ENCODE measurements at places on chromosomes 5 and 9. TPM values are rescaled to one million over a fixed set of nuclear protein-coding genes. Genes with fewer than 3 reads are reported as not detected.

NIPAL4 gene
- polyA plus RNA-seq, result 0.10 TPM

OGN gene
- not detected for polyA plus RNA-seq

SLC46A2 gene
- polyA plus RNA-seq, result not detected

OR1N2 gene
- polyA plus RNA-seq, result not detected

PCDHA3 gene
- polyA plus RNA-seq, result 0.07 TPM

- DNase-seq, result no peak
Observed at GRCh38 chr9:107094370-107094769, 188.7 kb upstream of the RAD23B start.

GRCh38 chr9:79984429-79985067, 412.8 kb downstream of the TLE4 start:
- DNase-seq, result peak; percentile 6

GRCh38 chr5:68409259-68409658, 193.7 kb downstream of the PIK3R1 start:
- no peak for DNase-seq

DNA sequence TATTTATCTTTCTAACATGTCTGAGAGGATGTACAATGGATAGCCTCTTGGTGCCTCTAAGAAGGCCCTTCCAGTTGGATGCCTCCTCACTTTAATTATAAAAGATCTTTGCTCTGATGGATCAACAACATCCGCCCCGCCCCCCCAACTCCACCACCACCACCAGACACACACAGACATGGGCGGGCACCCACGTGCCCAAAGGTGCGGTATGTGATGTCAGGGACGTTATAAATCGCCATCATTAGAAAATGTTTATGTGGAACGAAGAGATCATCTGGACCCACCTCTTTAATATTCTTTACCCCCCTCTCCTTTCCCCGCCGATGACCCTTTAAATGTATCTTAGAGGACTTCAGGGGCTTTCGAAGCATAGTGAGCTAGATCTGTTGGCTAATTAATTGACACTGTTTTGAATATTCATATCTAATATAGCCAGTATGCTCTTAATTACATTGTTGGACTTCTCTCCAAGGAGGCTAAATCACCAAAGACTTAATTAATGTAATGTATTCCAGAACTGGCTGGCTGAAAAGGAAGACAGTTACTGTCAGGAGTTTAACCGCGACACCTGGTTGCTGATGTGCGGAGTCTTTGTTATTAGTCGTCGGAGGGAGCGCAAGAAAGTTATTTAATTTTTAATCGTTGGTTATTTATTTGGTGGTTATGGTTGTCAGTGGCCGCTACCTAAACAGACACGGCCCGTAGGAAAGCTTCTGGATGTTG, 6.1 kb upstream of the FOXB2 start:
- no peak for DNase-seq

- no peak for DNase-seq
Observed at GRCh38 chr9:85377731-85378289, 363.9 kb downstream of the AGTPBP1 start.

DNA sequence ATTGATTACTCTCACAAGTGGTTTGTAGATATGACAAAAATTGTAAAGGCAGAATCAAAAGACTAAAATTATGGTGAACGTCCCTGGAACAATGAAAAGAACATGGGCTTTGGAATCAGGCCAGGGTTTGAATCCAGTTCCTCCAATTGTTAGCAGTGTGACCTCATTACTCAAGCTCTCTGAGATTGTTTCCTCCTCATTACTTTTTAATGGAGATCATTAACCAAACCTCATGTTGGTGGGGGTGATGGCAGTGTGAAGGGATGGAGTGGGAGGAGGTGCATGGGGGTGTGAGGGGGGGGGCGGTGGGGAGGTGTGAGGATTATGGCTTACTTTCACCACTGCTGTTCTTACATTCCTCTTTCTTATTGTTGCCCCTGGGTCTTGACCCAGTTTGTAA, 44.1 kb upstream of the FOXE1 start:
- peak; percentile 80 for DNase-seq

DNA sequence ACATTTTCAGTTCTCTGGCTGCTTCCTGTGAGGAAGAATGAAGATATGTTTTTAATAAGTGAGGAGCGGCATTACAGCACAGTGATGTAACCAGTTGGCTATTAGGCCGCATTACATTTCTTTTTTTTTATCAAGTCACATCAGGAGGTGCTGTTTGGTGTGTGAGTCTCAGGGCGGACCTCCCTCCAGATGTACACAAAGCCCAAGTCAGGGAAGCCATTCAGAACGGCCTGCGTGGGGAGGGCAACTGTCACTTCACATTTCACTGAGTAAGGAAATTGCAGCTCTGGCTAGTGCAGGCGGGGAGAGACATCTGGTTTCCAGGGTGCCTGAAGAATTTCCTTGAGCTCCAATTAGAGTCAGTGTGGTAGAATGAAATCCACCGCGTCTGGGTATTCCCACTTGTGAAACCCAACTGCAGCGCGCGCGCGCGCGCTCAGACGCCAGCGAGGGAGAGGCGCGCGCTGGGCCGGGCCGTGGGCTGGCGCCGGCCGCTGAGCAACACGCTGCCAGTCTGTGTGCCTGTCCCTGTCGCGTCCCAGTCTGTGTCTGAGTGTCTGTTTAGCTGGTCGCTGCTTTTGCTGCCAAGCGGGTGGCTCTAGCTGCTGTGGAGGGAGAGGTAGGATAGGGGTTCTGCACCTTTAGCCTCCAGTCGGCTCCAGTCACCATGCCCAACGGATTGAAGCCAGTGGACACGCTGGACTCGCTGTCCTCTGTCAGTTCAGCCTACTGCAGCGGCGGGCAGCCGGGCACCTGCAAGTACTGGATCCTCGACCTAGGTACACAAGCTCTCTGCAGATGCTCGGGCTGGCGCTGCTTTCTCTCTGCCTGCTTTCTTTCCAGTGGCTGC, 140.8 kb upstream of the OTULINL start:
- DNase-seq, result peak; percentile 84

GRCh38 chr9:39587844-39588499, 232.5 kb downstream of the SPATA31A1 start:
- no peak for DNase-seq

GRCh38 chr9:87527211-87527916, 29.7 kb downstream of the DAPK1 start:
- DNase-seq, result no peak

All from endothelial cell of umbilical vein (primary cell).